ENCODE measurements at places on chromosomes 6 and 20.

GRCh38 chr6:14880677-14881076 is 365.2 kb upstream of the JARID2 start:
- DNase-seq, result no peak

DNA sequence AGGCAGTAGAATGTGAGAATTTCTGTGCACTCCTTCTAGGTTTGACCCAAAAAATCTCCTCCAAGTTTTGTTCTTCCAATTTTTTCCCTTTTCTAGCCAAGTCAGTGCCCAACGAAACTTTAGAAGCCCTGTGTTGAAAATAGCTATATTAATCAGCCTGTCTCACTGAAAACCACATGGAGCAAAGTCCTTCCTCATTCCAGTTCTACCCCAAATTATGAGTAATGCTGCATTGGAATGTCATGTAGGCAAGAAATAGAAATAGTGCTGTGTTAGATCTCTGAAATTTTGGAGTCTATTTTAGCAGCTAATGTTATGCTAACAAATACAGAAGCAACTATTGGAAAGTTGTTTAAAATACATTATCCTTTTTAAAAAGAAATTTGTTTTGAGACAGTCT is 725.5 kb downstream of the TBC1D32 start:
- DNase-seq, result no peak

GRCh38 chr6:25442898-25443297 is 163.7 kb downstream of the CARMIL1 start:
- DNase-seq, result no peak

DNA sequence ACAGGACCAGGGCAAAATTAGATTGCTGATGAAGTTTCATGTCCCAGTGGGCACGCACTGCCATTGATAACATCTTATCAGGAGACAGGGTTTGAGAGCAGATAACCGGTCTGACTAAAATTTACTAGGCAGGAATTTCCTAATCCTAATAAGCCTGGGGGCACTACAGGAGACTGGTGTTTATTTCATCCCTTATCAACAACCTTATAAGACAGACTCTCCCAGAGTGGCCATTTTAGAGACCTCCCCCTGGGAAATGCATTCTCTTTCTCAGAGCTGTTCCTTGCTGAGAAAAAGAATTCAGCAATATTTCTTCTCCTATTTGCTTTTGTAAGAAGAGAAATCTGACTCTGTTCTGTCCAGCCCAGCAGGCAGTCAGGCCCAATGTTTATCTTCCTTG is 423.4 kb upstream of the IMPG1 start:
- no peak for DNase-seq

GRCh38 chr6:149384464-149384863 is 15.6 kb upstream of the SUMO4 start:
- no peak for DNase-seq

DNA sequence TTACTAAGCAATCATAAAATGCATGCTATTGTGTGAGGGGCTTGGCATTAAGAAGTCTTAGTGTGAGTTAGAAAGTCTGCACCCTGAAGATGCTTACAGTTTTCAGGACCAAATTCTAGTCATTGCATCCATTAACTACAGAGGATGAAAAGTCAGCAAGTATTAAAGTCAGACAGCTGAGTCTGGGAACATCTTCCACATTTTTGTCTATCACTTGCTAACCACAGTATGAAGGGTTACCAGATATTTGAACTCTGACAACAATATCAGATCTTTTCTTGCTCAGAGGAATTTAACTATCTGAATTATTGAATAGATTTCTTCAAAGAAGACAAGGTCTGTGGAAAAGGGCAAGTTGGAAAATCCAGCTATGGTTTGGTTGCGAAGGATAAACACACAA is 264.4 kb downstream of the BTBD9 start:
- DNase-seq, result no peak

DNA sequence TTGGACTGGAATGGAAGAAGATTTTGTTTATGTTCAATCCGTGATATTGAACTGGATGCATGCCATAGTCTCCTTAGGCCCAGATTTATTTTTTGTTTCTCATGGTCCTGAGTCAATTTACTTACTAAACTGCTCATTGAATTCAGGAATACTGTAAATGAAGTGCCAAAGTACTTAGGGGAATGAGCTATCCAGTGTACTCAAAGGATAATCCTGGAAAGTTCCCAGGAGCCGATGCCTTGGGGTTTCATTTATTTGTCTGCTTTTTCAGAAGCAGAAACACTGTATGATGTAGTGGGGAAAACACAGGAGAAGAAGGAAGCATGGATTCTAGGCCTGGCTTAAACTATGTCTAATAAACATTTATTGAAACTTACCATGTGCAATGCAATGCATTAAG is 56.1 kb upstream of the THEMIS start:
- DNase-seq, result no peak

- DNase-seq, result no peak
Observed at GRCh38 chr6:140970485-140970884, 1162.2 kb upstream of the GJE1 start.

- no peak for DNase-seq
Observed at GRCh38 chr6:127176146-127176545, 57.7 kb downstream of the RSPO3 start.

DNA sequence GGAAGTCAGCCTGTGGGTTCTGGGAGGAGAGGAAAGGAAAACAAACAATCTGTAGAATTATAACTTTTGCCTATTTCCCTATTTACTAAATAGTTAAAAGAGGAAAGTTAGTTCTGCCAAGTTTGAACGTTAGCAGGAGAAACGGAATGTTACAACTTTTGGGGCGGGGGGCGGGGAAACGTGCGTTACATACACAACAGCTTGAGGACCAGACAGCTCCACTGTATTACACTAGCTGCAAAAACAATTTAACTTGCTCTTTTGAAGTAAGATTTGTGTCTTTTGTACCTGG is 498 bp upstream of the PRDM1 start:
- DNase-seq, result no peak

DNA sequence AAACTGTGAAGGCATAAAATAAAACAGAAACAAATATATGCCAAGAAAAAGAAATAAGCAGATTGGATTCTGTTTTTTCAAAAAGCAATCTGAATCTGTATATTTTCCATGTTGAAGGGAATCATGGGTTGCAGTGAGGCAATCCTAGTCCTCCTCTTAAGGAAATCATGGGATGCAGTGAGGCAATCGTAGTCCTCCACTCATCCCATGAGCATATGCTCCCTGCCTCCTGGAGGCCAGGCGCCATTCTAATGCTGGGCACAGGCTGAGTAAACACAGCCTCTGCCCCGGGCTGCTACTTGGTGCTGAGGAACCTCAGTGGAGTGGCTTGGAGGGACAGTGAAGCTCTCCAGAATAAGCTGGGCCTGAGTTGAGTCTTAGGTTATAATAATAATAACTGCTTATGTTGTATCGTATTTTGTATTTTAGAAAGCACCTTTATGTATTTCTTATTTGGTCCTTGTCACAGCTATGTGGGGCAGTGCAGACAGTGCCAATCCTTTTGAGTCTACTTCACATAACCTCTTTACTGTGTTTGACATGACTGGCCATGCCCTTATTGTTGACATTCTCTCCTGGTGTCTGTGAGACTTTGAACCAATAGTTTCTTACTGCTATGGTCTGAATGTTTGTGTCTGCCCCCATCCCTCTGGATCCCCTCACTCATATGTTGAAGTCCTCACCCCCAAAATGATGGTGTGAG is 56.6 kb upstream of the CITED2 start:
- no peak for DNase-seq

DNA sequence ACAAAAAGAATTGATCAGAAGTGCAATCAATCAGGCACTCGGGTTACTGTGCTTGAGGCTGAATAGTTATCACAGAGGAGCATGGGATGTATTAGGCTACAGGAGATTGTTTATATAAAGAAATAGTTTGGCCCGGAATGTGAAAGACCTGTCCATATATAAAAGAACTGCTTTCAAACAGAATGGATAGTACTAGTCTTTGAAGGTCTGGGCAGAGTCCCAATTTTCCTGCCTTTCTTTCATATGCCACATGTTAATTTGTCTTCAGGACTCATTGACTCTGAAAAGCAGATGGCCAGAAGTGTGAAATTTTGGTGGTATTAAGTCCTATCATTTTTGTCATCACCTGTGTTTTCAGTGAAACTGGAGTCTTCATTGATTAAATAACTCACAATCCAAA is 314.5 kb downstream of the EYA4 start:
- no peak for DNase-seq

GRCh38 chr6:7047128-7047527 is 60.6 kb upstream of the RREB1 start:
- DNase-seq, result no peak

DNA sequence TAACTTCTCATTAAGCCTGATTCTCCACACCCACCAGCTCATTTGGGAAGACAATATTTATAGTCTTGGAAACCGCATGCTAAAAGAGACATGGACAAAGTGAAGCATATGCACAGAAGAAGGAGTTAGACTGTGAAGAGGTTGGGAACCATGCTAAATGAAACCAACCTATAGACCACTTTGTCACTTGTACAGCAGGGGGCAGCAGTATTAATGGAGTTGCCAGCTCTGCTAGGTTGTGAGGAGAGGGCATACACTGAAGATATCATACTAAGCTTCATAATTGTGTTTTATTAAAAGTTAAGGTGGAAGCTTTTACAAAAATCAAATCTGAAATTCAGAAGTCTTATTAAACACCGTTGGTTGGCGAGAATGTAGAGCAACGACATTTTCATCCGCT is 38.3 kb upstream of the HMGCLL1 start:
- no peak for DNase-seq

- no peak for DNase-seq
Observed at GRCh38 chr6:36373368-36374019, 14.0 kb downstream of the ETV7 start.

DNA sequence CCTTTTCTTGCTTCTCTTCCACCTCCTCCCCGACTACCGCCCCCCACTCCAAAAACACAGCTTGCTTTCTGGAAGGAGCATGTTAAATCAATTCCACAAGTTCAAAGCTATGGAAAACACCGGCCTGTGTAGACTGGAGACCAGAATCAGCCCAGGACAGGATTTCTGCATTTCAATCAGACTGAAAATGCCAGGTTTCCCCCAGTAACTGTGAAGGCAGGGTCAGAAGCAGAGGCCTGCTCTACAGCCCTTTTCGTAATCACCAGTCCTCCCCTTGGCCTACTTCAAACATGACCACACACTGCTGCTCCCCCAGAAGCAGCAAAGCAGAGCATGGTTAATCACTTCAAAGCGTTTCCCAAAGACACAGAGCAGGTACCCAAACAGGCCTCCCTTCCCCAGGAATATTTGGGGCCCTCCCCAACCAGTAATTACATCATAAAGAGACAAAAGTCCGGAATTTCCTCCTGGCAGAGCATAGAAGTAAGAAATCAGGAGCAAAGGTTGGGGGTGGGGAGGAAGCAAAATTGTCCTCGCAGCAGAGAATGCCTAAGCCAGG is 38.4 kb downstream of the ZMYND8 start:
- DNase-seq, result no peak

GRCh38 chr6:90110971-90111370 is 185.7 kb downstream of the BACH2 start:
- peak; percentile 49 for DNase-seq

DNA sequence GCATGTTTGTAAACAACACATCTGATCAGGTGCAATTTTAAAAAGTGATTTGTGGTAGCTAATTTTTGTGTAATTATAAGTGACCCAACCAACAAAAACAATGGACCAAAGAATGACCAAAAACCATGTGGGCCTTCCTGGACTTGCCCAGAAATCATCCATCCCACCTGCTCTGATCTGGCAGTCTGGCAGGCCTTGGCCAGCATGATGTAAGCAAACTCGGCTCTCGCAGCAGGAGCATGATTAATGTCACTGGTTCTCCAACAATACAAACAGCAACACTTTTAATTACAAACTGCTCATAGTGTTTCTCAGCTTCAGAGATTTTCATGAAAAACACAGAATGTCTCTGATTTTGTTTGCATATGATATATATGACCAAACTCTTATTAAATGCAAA is 16.1 kb downstream of the TP53INP2 start:
- DNase-seq, result no peak

- no peak for DNase-seq
Observed at GRCh38 chr6:21722510-21722909, 129.0 kb downstream of the SOX4 start.

DNA sequence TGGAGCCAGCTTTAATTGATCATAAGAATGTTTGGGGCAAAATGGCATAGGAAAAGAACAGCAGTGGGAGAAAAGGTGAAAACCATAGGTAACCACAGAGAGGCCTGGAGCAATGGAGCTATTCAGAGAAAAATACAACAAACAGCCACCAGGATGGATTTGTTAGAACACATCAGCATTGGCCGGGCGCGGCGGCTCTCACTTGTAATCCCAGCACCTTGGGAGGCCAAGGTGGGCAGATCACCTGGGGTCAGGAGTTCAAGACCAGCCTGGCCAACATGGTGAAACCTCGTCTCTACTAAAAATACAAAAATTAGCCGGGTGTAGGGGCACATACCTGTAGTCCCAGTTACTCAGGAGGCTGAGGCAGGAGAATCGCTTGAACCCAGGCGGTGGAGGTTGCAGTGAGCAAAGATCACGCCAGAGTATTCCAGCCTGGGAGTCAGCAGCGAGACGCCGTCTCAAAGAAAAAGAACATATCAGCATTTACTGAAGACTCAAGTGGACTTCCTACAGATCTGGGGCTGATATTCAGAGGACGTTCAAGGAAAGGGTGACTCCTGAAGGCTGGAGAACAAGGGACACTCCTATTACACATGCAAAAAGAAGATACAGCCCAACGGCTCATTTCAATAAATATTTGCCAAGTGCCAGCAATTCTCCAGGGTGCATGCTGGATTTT is 20.2 kb downstream of the SNHG17 start:
- DNase-seq, result no peak

DNA sequence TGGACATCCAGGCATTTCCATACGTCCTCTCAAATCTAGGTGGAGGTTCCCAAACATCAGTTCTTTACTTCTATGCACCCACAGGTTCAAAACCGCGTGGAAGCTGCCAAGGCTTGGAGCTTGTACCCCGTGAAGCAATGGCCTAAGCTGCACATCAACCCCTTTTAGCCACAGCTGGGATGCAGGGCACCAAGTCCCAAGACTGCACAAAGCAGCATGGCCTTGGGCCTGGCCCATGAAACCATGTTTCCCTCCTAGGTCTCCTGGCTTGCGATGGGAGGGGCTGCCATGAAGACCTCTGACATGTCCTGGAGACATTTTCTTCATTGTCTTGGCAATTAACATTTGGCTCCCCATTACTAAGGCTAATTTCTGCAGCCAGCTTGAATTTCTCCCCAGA is 88.9 kb upstream of the CBLN4 start:
- no peak for DNase-seq

- DNase-seq, result no peak
Observed at GRCh38 chr6:112018619-112019416, 35.1 kb upstream of the CCN6 start.

- DNase-seq, result no peak
Observed at GRCh38 chr6:109121411-109121810, 26.1 kb downstream of the CEP57L1 start.

- DNase-seq, result no peak
Observed at GRCh38 chr6:71724456-71725125, 161.8 kb upstream of the RIMS1 start.

DNA sequence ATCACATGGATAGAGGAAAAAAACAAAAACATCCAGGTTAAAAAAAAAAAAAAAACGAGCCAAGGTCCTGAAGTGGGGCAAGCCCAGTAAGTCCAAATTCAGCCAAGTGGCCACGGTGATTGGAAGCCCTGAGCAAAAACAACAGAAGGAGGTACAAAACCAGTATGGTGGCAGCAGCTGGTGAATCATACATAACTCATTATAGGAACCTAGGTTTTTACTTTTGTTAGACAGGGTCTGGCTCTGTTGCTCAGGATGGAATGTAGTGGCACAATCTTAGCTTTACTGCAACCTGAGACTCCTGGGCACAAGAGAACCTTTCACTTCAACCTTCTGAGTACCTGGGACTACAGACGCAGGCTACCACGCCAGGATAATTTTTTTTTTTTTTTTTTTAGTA is 22.7 kb upstream of the MYB start:
- no peak for DNase-seq
